ENCODE measurements at places on chromosomes 4 and X. TPM values are rescaled to one million over a fixed set of nuclear protein-coding genes. Genes with fewer than 3 reads are reported as not detected.

TENM3 gene
- total RNA-seq, result 1.6 TPM

NAA11 gene
- total RNA-seq, result not detected

ASB9 gene
- total RNA-seq, result 20.2 TPM

MAGEA4 gene
- not detected for total RNA-seq

COMMD8 gene
- total RNA-seq, result 14.9 TPM

All from A549 treated with Hydrocortisone at 1 μM for 4 hours (cell line).